ENCODE measurements at places on chromosomes 13 and 19.

DNA sequence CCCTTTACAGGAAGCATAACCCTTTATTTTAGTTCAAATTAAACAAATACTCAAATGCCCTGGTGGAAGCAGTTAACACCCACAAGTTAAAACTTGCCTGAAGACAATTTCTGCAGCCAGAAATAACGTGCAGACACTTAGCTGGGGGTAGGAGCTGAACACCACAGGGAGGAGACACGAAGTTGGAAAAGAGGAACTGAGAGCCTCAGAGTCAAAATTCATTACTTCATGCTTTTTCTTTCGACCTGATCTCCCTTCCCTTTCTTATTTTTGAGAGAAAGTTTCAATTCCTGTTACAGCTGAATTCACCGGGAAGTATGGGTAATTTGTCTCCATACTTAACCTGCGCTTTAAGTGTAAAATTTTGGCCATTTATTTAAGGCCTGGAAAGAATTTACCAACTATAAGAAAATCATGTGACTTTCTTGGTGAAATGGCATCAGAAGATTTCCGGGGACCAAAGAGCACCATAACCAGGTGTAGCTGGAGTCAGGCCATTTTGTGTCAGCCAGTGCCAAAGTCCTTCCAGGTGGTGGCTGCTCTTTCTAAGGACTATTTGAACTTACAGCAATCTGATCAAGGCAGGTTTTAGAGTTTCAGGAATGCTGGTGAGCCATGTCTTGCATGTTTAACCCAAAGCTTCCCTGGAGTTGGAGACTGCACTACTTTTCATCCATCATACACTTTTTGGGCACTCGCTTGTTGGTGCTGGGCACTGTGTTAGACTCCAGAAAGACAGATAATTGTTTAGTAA is 46.5 kb upstream of the RCBTB2 start:
- no peak for DNase-seq

DNA sequence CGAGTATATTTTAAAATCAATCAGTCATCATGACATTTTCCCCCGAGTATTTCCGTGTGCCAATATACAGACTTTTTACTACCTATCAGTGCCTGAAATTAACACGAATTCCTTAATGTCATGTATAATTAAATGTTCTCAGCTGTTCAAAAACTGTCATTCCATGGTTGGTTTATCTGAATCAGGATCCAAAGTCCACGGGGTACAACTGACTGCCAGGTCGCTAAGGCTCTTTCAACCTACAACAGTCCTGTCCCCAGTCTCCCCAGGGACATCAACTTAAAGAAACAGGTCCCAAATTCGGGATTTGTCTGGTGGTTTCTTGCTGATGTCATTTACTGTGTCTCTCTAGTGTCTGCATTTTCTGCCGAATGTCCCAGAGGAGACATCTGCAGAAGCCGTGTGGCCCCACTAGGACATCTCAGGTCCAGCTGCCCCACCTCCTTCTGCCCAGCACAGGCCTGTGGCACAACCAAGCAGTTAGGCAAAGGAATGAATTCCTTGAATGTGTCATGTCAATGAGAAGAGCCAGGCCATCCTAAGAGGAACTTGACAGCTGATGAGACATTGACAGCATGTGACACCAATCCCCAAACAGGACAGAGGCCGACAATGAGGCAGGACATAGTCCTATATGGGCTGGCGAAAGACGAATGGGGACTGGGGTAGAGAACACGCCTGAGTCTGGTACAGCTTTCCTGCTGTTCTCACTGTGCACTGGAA is 109.5 kb downstream of the STK24 start:
- no peak for DNase-seq

DNA sequence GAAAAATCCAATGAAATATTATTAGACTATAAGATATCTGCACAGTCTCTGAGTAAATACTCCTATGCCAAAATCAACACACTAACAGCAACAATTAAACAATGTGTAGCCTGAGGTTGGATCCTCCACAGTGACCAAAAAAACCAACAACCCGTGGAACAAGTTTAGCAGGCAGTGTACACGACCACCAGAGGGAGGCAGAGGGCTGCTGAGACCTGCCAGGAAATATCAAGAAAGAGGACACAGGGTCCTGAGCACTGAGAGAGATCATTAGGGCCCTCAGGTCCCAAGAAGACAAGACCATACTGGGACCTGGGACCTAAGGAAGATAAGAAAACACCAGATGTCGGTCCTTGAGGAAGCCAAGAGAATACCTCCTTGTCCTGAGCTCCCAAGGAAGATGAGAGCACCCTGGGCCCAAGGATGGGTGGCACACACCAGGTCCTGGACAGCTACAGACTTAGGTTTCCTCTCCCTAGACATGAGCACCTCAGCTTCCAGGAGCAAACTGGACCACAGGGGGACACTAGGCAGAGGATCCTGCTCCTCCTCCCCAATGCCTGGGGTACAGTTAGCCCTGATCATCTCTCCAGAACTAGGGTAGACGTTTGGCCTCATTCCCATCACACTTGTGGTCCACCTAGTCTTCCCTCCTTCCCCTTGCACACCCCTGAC is 822 bp upstream of the ZNF274 start:
- peak; percentile 26 for DNase-seq

DNA sequence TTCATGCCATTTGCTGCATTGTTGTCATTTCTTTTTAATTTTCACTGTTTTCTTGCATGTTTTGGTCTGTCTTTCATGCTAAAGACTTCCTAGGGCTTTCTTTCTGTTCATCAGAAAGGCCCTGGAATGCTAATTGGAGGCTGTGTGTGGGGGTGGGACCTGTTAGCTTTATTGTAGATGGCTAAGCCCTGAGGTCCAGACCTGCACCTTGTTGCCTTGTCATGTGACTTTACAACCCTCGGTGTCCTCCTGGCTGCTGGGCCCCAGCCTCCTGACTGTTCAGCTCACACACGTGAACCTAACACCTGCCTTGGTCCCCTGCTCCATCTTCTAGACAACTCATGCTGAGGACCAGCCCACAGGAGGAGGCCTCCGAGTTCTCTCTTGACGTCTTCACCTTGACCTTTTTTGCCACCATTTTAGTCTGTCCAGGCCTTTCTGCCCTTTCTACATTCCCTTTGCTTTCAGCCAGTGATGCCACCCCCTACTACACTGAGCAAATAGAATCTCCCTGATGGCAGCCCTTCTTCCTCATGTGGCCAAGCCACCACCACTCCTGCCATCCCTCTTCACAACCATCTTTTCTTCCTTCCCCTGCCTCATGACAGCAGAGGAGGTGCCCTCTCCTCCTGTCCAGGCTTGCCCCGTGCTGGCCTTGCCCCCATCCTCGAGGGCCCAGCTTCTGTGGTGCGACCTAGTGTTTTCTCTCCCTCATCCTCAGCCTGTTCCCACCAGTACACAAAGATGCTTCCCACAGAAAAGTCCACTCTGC is 41.4 kb upstream of the GPI start:
- DNase-seq, result no peak

Measured in fibroblast of skin of right biceps (primary cell).